ENCODE measurements at places on chromosomes 3 and 15. TPM values are rescaled to one million over a fixed set of nuclear protein-coding genes. Genes with fewer than 3 reads are reported as not detected.

DNA sequence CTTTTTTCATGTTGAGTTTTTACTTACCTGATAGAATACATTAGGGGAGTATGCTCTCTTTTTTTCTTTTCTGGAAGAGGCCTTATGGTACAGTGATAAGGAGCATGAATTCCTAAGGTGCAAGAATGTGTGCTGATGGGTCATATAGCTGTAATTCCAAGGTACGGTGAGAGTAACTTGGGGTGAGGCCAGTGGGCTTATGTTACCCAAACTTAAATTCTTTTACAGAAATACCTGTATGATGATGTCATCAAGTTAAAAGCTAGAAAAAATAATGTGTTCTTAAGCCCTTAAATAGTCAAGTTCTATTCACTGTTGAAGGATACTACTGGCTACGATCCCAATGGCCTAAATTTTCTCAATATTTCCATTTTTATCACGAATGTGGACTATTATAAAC is 111.2 kb downstream of the GMPS start:
- DNase-seq, result no peak

DNA sequence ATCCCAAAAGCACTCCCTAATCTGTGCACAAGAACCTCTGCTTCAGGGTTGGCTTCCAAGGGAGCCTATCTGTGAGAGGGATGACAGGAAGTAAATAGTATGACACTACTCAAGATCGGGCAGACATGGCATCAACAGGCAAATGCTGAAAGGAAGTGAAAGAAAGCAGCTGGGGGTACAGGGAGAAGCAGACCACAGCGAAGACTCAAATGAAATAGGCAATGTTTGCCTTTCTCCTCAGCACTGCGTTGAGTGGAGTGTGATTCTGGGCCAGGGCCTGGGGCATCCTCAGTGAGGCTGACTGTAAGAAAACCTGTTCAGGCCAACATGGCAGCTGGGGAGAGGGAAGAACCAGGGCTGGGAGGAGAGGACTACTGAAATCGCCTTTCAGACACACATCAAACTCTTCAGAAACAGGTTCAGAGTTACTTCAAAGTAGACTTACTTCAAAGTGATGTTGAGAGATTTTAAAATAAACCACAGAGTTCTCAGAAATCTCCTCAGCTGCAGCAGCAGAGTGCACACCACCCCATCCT is 96.6 kb downstream of the SLC9A9 start:
- DNase-seq, result no peak

DNA sequence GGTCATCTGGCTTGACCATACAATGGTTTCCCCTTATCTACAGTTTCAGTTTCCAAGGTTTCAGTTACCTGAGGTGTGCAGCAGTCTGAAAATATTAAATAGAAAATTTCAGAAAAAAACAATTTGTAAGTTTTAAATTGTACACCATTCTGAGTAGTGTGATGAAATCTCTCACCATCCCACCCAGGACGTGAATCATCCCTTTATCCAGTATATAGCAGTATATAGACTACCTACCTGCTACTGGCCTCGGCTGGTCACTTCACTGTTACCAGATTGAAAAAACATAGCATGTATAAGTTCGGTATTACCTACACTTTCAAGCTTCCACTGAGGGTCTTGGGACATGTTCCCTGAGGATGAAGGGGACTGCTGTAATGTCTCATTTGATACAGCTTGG is 12.0 kb downstream of the ARIH1 start:
- no peak for DNase-seq

- DNase-seq, result no peak
These were observed 314.1 kb upstream of the TGFBR2 start for GRCh38 chr3:30292192-30292893.

DNA sequence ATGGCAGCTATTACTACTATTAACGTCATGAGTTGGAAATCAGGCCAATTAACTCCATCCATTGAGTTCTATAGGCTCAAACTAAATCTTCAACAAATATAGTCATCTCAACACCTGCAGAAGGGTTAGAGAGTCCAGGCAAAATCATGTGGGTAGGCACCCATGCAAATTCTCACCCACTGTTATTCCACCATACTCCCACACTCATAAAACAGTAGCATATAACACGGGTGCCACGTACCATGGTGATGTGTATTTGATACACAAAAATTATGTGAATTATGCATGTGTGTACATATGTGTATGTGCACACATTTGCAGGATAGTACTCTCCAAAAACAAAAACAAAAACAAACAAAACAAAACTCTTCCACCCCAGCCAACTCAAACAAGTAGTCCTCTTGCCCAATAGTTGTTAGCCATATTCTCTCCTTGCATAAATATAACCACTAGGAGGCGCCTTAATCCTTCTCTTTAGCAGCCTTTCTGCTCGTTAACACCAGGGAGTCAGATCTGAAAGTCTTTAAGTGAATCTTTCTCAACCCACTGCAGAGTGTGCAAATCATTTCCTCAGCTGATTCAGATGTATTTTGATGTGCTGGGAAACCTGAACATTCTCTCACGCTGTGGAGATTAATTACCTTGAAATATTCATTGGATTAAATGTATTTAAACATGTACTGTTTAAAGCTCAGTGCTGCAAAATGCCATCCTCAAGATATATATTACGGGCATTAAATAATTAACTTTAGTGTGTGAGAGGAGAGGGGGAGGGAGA is 38.0 kb upstream of the COPB2 start:
- no peak for DNase-seq

DNA sequence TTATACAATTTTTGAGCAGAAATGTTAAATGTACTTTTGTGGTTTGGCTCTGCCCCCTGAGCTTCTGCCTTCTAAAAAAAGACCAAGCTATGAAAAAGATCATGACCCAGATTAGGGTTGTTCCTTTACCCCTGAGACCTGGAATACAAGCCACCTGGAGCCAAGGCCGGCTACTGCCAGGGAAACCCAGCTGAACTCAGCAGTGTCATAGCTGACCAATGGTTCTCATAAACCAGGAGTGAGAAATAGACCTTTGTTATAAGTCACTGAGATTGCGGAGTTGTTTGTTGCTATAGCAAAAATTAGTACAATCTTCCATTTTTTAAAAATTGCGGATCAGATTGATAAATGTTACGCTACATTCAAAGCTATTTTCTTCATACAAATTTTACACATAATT is 1261.7 kb downstream of the ROBO1 start:
- DNase-seq, result no peak

DNA sequence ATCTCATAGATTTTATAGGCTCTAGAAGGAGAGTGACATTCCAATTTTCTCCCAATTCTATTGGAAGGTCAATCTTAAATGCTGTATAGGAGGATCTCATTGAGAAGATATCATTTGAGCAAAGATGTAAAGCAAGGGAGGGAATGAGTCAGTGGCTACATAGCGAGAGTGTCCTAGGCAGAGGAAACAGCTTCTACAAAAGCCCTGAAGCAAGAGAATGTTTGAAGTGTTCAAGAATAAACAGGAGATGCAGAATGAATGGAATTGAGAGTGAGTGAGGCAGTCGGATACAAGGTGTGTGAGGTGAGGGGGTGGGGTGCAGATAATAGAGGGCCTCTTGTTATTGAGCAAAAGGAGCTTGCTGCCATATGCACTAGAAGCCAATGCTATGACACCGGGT is 545.9 kb downstream of the IGSF11 start:
- no peak for DNase-seq

- no peak for DNase-seq
These were observed 148.5 kb downstream of the DCLK3 start for GRCh38 chr3:36615861-36616260.

DNA sequence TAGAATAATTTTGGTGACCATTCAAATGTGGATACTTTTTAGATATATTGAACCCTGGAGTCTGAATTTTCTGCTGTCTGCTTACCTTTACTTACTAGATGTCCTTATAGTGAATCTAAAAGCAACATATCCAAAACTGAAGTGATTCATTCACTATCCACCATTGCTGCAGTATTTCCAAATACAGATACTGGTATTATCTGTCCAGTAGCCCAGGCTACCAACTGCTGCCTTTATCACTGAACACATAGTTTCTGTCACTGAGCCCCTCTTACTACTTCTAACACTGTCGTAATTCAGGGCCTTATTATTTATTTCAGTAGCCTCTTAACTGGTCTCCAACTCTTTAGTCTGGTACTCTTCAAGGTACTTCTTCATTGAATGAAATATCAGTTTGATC is 49.2 kb downstream of the SLMAP start:
- DNase-seq, result no peak

Gene TTLL13
- 0.25 TPM for polyA plus RNA-seq

Gene MYRIP
- polyA plus RNA-seq, result 2.4 TPM

Gene MORC1
- polyA plus RNA-seq, result 0.03 TPM

Gene SOX14
- not detected for polyA plus RNA-seq

Gene SUSD5
- polyA plus RNA-seq, result under 0.01 TPM

Data from sigmoid colon (tissue), 7 donors.